ENCODE measurements at places on chromosomes 11 and 22.
A peak's percentile ranks its signal among the peaks of the same experiment; 100 is the strongest.

- no peak for DNase-seq
Observed at GRCh38 chr11:72745511-72745910, 6.7 kb downstream of the ARAP1 start.

- no peak for DNase-seq
Observed at GRCh38 chr22:36769541-36770512, 6.1 kb downstream of the IFT27 start.

DNA sequence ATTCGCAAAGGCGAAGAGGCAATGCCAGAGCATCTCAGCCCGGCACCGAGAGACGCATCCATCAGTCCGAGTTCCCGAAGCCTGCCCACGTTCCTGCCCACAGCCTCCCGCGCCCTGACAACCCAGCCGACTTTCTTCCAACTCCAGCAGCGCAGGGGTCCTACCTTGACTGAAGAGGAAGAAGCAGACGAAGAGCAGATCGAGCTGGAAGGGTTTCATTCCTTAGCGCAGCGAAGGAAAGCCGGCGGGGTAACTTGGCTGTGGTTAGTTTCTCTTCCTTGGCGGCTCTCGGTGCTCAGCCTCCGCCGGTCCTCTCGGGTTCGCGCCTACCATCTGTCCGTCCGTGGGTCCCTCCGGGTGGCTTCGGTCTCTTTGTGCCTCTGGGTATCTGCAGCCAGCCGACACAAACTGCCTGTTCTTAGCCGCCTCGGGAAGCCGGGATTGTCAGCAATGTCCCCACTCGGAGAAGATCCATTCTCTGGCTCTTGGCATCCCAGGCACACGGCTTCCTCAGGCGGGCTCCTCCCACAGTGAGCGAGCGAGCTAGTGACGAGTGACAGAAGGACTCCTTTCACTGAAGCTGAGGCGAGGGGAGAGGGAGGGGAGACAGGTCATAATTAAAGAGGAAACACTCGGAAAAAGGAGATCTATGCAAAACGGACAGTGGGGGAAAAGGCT, at the start of gene KIRREL3:
Gene KIRREL3 (minus strand): TSS at position 480 of the 678 bp plus-strand sequence.
- DNase-seq, result peak; percentile 5

- no peak for DNase-seq
Observed at GRCh38 chr11:69050592-69051380, 2.1 kb downstream of the TPCN2 start.

DNA sequence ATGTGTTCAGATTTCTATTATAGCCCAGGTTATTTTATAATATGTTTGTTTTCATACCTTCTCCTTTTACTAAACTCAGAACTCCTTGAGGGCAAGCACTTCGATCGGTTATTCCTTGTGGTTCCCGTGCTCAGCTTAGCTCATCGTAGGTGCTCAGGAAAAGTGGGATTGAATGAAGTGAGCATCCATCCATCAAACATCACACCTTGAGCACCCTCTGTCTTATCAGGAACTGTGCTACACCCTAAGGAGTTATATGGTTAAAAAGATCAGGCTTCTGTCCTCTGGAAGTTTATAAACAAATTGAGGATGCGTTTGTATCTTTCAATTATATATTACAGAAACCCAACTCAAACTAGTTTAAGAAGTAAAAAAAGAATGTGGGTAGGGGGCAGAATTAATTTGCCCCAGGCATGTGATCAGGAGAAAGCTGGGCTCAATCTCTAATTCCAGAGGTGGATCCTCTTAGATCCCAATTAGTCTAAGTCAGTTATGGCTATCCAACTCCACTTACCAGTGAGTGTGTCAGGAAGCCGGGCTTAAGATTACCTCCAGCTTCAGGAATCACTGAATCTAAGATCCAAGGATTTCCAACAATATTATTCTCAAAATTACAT, 59.9 kb upstream of the RRAS2 start:
- no peak for DNase-seq

GRCh38 chr11:69208190-69209037, 52.7 kb downstream of the SMIM38 start:
- DNase-seq, result no peak

- no peak for DNase-seq
Observed at GRCh38 chr11:72869831-72870230, 55.6 kb downstream of the ATG16L2 start.

DNA sequence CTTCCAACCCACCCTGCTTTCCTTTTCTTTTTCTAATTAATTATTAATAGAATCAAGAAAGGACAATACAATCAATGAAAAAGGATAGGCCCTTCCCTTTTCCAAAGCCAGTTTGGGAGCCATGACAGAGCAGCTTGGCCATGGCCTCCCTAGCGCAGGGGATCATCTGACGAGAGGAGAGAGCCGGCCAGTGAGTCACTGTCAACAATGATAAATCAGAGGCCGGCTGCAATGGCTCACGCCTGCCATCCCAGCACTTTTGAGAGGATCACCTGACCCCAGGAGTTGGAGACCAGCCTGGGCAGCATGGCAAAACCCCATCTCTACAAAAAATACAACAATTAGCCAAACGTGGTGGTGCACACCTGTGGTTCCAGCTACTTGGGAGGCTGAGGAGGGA, 27.5 kb upstream of the KRTAP5-7 start:
- DNase-seq, result no peak

DNA sequence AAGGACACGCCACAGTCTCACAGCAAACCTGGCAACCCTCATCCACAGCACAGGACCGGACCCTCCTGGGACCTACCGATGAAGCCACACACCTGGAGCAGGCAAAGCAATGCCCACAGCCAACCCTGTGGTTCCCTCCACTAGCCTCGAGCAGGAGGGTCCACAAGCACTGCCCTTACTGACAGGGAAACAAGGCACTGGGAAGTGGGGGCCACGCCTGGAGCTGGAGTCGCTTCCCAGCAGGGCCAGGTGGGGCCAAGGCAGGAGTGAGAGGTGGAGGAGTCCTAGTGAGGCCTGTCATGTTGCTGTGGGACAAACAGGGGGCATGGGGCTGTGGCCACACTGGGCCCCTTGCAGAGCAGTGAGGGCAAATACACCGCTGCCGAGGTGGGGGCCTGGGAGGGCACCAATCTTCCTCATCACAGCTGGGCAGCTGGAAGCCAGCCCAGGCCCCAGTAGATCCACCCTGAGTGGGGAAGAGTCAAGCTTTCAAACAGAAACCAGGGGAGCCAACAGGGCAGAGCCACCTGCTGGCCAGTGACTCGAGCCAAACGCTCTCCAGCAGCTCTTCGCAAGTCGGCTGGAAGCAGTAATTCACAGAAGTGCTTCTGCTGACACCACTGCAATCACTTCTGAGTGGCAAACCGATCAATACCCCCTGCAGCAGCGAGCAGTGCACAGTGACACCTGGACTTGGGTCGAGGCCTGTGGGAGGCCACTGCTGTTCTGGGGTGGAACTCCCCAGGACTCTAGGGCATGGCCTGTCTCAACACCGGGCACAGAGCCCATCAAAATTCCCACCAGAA, 13.7 kb downstream of the SULT4A1 start:
- DNase-seq, result no peak

DNA sequence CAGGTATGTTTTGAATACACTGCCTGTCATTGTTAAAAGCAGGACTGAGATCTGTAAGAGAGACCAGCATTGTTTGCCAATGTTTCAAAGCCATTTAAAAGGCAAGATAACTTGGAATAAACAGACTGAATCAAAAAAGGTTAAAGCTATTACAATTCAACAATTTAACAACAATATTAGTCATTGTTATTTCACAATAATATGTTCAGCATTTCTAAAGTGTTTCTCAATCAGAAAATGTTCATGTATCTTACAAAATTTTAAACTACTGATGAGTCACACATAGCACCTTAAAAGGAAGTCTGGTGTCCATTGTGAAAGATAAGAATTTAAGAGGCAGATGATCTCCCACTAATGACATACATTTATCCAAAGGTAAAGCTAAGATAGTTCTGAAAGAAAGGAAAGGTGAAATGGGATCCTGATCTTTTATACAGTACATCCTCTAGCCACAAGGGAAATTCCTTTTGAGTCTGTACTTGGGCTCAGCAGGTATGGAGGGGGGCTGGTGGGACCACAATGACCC, 79.7 kb downstream of the MAML2 start:
- DNase-seq, result no peak

- DNase-seq, result no peak
Observed at GRCh38 chr11:21053466-21053865, 384.1 kb downstream of the NELL1 start.

- DNase-seq, result no peak
Observed at GRCh38 chr11:1728301-1728700, 22.1 kb downstream of the IFITM10 start.

DNA sequence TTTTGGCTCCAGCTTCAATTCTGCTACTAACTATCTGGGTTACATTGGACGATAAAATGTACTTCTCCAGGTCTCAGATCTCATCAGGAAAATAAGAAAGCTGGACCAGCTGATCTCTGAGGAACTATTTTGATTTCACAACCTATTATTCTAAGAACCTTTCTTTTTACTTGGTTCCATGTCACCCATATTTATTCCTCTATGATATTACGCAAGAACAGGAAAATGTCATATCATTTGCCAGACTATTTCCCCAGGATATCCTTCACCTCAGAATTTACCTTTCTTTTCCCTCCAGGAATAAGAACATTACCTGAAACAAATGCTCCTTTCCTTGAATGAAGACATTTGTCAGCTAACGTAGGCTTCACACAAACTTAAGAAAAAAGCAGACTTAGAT, 387.5 kb upstream of the RAG2 start:
- DNase-seq, result no peak

DNA sequence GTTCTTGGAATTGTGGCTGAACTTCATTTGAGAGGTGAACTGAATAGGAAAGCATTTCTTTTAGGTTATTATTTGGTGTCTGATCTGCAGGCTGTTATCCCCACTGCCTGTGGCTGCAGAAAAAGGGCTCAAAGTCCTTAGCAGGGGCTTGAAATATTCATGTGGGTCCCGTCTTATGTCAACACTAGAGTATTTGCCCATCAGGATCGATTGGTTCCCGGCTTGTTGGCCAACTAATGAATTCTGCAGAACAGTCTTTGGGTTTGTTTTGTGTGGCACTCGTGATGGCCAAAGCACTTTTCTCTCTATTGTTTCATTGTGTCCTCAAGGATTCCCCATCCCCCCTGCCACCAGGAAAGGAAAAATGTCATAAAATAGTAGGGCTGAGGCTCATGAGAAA, 211.9 kb downstream of the MYO18B start:
- DNase-seq, result no peak

DNA sequence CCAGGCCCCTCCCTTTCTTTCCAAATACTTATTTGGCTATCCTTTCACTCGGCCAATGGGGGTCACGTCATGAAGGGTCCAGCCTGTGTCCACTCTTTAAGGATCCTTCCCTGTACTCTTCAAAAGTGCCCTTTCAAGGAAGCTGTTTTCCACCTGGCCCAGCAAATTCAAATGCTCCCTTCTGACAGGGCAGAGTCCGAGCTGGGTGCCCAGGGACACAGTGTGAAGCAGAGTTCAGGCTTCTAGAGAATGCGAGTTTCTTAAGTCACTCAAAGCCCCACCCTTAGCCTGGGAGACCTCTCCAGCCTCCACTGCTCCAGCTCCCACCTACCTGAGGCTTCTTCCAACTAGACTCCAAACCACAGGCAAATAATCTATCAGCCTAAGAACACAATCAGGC, 5.5 kb upstream of the APOA1 start:
- no peak for DNase-seq

- no peak for DNase-seq
Observed at GRCh38 chr11:3183523-3183922, 18.4 kb upstream of the OSBPL5 start.

GRCh38 chr22:38419121-38419857, 35.7 kb downstream of the KCNJ4 start:
- no peak for DNase-seq

DNA sequence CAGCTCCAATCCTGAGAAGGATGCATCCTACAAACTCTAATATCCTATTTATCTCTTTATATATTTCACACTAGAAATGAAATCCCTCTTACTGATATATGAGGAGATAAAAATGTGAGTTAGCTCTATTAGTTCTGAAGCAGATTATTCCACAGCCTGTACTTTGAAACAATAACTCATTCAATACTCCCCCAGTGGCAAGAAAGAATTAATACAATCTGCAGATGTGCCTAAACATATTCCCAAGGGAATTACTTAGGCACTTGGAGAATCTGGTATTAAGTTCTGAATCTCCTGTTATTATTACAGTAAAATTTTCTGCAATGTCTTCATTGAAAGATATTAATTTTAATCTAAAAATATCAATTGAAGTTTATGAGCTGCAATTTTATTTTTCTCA, 59.4 kb downstream of the DDI1 start:
- no peak for DNase-seq

GRCh38 chr11:113287801-113288200, 26.6 kb upstream of the TTC12 start:
- no peak for DNase-seq

DNA sequence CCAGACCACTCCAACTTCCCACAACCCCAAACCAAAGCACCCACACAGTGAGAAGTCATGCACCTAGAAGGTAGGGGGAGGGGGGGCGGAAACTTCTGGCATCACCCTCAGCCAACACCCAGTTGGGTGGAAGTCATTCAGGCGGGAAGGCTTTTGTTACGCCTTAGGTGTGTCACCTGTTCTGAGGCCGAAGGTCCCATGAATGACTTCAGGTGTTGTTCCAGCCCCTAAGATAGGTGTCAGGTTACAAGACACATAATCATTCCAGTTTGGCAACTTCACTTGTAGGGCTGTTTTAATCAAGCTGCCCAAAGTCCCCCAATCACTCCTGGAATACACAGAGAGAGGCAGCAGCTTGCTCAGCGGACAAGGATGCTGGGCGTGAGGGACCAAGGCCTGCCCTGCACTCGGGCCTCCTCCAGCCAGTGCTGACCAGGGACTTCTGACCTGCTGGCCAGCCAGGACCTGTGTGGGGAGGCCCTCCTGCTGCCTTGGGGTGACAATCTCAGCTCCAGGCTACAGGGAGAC, at the start of gene TMPRSS4:
Gene TMPRSS4 (plus strand): TSS at position 325 of the 528 bp plus-strand sequence. CDS start 225 bp downstream, outside the sequence.
- peak; percentile 80 for DNase-seq

- no peak for DNase-seq
Observed at GRCh38 chr11:66346476-66347424, 679 bp downstream of the B4GAT1 start.

DNA sequence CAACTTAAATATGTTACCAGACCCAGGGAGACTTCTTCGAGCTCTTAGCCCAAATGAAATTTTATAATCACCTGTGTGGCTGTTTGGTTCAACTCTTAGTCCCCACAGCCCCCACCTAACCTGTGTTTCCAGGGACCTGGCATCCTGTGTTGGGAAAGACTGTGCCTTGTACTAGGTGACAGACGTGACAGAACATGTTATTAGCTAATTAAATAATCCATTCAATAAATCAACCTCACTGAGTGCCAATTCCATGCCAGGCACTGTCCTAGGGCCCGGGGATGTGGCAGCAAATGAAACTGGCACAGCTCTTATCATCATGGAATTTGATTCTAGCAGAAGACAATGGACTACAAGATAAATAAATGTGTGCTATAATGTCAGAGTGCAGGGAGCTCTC, 431.9 kb downstream of the MIAT start:
- DNase-seq, result no peak

- DNase-seq, result no peak
Observed at GRCh38 chr11:1384199-1384970, 5.3 kb upstream of the BRSK2 start.

DNA sequence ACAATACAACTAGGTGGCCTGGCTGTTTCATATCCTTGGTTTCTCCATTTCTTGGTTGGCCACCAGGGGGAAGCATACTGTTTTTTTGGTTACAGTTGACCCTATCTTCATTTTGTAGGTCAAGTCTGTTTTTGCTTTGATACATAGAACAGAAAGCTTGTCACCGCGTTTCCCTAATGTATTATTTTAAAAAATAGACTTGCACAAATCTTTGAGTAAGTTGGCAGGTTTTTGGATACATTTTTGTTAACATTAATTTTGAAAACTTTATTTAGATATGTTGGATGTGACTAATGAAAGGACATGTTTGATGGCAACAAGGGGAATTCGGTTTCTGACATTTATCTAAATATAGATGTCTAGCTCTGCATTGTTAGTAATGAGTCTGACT, 3.0 kb downstream of the NCR3LG1 start:
- peak; percentile 41 for DNase-seq

GRCh38 chr11:12003336-12003735, 5.1 kb downstream of the DKK3 start:
- no peak for DNase-seq

Measured in DMS153 (cell line).